ENCODE measurements at places on chromosomes 13 and 19.

DNA sequence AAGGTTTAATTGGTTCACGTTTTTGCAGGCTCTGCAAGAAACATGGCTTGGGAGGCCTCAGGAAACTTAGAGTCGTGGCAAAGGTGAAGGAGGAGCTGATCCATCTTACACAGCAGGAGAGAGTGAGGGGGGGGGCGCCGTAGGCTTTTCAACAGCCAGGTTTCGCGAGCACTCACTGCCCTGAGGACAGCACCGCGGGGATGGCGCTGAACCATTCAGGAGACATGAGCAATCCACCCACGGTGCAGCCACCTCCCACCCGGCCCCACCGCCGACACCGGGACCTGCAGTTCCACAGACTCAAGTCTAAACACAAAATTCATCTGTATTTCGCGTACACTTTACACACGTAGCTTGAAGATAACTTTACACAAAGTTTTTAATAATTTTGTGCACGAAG is 73.6 kb downstream of the KDM4B start:
- DNase-seq: no peak

DNA sequence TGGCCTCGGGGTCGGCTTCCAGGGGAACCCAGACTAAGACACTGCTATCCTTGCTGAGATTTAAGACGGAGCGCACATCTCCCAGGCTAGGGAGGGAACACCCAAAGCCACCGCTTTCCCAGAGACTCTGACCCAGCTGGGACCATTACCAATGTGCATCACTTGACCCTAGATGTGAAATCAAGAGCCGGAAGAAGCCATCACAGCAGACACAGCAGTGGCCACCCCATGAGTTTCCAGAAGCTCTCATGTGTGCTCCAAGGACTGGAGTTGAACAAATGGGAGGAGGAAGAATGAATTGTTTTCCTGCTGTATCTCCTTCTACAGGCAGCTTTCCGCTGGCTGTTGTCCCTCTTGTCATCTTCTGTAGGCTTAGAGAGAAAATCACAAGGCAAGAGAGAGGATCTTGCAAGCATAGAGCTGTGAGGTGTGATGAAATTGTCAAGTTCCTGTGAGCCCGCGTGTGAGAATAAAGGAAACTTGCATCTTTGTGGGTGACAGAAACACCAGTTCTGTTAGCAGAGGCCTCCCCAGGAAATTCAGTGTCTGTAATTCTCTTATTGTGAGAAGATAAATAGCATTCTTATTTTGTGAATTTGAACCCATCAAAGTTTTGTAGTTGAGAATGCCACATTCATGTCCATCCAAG is 711.8 kb downstream of the UQCRFS1 start:
- DNase-seq: no peak

- no peak for DNase-seq
Observed at GRCh38 chr13:44133626-44134025, 240.0 kb upstream of the SERP2 start.

DNA sequence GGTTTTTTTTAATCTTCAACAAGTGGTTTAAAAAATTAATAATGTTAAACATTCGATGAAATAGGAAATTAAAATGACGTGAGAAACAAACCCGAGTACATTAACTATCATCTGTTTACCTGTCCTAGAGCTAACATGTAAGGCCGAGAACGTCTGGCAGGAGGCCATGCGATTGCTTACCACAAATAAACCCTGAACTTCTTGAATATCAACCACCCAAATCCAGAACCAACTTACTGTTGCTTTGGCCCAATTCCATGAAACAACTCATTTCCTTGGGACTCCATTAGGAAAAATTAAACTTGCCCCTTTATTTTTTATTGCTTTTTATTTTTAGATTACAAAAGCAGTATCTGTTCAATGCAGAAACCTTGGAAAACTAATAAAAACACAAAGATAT is 228.9 kb upstream of the IRS2 start:
- DNase-seq: no peak

- DNase-seq: no peak
Observed at GRCh38 chr13:52827839-52828238, 20.6 kb downstream of the PCDH8 start.

GRCh38 chr13:42384265-42384664 is 112.3 kb downstream of the AKAP11 start:
- DNase-seq: no peak

DNA sequence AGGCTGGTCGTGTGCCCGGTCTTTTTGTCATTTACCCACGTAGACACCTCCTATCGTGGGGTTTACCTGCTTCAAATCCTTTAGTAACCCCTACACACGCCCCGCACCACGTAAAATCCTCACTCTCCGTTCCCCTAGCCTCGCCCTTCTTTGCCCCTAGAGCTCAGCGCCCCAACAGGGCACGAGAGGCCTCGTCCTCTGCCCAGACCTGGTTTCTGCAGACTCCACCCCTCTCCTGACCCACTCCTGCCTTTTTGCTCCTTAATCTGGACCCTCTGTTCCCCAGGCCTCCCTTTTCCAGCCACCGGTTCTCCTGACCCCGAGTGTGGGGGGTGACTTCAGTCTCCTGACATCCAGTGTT is 412 bp downstream of the ZNF528 start:
- no peak for DNase-seq

DNA sequence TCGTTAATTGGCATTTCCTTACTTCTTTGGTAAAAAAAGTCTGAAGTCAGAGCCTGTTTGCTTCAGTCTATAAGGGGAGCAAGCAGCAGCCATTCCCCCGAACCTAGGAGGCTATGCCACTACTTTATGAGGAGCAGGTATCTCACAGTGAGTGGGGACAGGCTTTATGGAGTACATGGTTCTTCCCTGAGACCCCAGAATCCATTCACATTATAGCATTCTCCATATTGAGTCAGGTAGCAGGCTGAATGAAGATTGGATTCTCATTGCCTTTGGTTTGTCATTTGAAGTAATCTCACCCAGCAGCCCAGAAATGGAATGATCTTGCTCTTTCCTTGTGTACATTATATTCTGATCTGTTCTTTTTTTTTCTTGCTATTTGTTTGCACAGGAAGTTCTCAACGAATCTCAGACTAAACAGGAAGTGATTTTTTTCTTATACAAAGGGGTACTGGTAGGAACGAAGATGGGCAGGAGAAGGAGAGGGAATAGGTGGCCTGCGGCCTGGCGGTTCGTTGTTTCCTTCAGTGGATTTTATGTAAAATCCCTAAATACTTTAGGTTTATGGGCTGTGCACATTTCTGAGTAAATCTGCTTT is 74.4 kb downstream of the ARHGAP35 start:
- DNase-seq: no peak

DNA sequence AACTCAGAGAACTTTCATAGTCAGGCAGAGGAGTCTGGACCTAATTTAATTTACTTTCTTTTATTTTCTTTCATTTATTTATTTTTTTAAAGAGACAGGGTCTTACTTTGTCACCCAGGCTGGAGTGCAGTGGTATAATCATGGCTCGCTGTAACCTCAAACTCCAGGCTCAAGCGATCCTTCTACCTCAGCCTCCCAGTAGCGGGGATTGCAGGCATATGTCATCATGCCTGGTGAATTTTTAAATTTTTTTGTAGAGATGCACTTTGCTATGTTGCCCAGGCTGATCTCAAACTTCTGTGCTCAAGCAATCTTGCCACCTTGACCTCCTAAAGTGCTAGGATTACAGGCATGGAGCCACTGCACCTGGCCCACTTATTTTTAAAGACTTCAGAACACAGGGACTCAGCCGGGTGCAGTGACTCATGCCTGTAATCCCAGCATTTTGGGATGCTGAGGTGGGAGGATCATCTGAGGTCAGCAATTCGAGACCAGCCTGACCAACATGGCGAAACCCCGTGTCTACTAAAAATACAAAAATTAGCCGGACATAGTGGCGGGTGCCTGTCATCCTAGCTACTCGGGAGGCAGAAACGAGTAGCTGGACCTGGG is 50.6 kb downstream of the KLF5 start:
- DNase-seq: no peak

DNA sequence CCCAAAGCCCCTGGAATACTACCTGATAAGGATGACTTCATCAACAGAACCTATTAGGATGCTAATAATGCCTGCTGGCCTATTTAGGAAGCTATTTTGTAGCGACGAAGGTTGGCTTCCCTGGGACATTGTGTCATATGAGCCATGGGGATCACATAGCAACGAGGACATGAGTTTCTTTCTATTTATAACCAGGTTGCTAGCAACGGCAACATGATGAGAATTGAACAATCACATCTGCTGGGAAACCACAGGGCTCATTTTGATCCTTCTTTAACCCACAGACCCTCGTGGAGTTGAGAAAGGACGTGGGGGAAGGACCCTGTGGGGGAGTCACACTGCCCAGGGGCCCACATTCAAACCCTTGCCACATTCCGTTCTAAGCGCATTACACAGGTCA is 172.2 kb downstream of the COL4A1 start:
- no peak for DNase-seq

GRCh38 chr13:76455960-76456359 is 430.2 kb downstream of the KCTD12 start:
- DNase-seq: no peak

DNA sequence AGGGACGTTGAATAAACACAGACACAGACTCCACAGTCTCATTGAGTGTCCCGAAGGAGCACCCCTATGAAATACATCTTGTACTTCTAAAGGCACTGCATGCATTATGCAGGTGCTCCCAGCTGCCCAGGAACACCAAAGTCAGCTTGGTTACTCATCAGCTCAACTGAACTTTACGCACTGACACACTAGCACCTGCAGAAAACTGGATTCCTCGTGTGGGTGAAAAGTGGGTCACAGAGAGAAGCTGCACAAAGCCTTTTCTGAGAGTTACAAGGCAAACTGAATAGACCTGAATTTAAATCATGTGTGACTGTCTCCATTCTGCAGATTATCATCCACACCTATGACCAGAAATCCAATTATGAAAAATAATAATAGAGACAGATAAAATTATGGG is 527.5 kb upstream of the NBEA start:
- DNase-seq: no peak

GRCh38 chr19:55488986-55489710 is 912 bp downstream of the SSC5D start:
- no peak for DNase-seq

DNA sequence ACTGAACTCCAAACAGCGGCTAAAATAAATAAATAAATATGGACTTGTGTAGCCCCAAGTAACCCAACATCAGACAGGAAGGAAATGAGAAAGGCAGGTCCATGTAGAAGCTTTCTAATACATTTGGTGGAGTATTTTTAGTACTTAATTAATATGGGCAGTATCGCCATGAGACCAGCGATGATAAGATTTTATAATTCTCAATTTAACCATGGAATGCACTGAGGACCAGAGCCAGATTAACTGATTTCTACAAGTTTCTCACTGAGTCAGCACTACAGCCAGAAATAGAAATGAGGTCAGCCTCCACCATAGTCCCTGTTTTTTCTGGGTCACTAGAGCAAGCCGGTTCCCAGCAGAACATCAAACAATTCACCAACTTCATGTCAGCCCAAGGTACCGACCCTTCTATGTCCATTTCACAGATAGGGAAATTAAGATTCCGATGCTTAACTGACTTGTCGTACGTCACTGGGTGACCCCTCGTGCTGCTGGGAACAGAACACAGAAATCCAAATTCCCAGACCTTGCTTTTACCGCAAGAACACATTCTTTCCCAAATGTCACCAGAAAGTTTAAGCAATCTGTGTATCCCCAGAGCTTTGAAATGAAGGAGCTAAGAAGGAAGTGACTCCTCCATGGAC is 90.4 kb downstream of the COL4A1 start:
- no peak for DNase-seq

DNA sequence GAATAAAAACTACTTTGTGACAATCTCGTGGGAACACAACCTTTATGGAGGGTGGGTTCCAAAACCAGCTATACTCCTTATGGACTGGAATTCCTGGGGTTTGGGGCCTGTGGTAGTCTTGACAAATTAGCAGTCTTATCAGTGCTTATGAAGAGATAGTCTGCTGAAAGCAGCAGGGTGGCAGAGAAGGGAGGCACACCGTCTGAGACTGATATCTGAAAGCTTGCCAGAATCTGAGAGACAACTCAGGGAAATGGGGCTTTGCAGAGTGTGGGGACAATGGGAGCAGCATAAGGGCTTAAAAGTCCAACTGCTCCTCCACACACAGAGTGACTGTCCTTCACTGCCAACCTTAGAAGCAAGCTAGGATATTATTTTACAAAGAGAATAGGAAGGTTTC is 95.9 kb downstream of the UGGT2 start:
- DNase-seq: no peak

DNA sequence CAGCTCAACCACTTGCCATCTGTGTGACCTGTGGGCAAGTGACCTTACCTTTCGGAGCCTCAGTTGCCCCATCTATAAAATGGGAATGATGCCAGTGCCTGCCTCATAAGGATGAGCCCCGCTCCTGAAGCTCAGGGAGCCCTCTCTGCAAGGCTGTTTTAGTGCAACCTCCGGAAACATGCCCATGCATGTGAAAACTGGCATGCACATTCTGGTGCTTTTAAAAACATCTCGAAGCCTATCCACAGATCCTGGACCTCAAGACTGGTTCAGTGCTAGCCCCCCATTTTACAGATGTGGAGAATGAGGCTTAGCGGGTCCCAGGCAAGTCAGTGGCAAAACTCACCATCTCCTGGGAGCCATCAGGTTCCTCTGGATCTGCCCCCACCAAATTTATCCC is 5.6 kb downstream of the CADM4 start:
- no peak for DNase-seq

- DNase-seq: no peak
Observed at GRCh38 chr19:55228015-55228391, 560 bp downstream of the TMEM86B start.

GRCh38 chr19:1768918-1769644 is 15.8 kb downstream of the ONECUT3 start:
- DNase-seq: no peak

DNA sequence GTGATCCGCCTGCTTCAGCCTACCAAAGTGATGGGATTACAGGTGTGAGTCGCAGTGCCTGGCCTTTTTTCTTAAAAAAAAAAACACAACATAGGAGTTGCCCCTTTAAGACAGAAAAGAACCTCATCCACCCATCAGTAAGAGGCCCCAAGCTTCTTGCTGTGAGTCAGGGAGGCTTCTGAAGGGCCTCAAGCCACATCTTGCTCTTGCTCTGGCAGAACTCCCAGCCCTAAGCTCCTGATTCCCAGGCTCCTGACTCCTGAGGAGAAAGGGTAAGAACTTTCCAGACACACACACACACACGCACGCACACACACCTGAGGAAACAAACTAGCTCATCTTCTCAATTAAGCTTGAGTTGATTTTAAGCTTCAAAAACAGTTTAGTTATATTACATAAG is 6.9 kb downstream of the ETFB start:
- DNase-seq: no peak

GRCh38 chr19:39825531-39826076 is 8.4 kb downstream of the DYRK1B start:
- DNase-seq: no peak

- DNase-seq: no peak
Observed at GRCh38 chr19:35552534-35553384, 7.3 kb downstream of the TMEM147 start.

- peak; percentile 68 for DNase-seq
Observed at GRCh38 chr19:3443840-3444694, 36.3 kb downstream of the SMIM24 start.

GRCh38 chr13:77460195-77460594 is 75.3 kb upstream of the SCEL start:
- no peak for DNase-seq

- no peak for DNase-seq
Observed at GRCh38 chr13:87553142-87553541, 118.0 kb upstream of the SLITRK5 start.

- no peak for DNase-seq
Observed at GRCh38 chr13:106038752-106039151, 496.7 kb downstream of the EFNB2 start.

- DNase-seq: no peak
Observed at GRCh38 chr13:95822303-95822702, 145.4 kb downstream of the DNAJC3 start.

Data from cerebellar nuclear complex (tissue), 1 donor.